Gastrocnemius medialis (tissue), 4 donors: ENCODE measurements at places on chromosomes 13 and 19. TPM values are rescaled to one million over a fixed set of nuclear protein-coding genes. Genes with fewer than 3 reads are reported as not detected.

The F7 gene
- total RNA-seq, result not detected

The ACP7 gene
- total RNA-seq, result not detected

DNA sequence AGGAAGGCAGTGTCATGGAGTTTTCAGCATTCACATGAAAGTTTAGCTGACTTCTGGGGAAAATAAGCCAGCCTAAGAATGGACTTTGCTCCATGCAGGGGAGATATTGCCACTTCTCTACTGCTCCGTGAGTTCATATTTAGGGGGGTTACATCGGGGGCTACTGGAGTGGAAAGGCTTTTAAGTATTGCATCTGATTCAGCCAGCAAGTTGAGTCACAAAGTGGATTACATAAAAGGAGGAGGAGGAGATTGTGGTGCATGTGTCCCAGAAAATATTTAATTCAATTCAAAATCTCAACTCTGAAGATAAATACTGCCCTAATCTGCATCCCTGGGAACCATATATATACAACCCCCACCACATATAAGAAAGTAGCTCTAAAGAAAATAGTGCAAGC is 617.2 kb downstream of the DCT start:
- no peak for DNase-seq

- DNase-seq, result no peak
Observed at GRCh38 chr19:10640361-10640760, 13.8 kb upstream of the ILF3 start.

DNA sequence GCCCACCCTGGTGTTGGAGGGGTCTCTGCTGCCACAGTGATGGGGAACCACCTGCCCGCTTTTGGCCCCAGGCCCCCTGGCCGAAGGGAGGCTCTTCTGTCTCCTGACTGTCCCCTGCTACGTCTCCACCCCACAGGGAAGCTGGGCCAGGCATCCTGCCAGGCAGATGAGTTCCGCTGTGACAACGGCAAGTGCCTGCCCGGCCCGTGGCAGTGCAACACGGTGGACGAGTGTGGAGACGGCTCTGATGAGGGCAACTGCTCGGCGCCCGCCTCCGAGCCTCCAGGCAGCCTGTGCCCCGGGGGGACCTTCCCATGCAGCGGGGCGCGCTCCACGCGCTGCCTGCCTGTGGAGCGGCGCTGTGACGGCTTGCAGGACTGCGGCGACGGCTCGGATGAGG is 11.0 kb downstream of the LRP3 start:
- DNase-seq, result no peak

DNA sequence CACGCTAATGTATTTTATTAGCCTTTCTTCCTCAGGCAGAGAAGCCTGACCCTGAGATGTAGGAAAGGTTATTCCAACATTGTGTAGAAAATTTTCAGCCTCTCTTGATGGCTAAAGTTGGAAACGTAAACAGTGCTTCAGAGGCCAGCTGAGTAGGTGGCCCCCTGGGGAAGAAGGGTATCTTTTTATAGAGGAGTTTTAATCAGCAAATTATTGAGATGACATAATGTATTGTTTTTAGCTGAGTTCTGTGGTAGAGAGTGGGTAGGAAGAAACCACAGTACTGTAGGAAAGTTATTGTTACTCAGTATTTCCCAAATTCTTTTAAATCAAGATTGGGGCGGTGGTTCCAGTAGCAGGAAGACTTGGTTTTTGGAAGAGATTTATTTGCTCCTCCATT is 268.8 kb downstream of the DLEU7 start:
- DNase-seq, result no peak

DNA sequence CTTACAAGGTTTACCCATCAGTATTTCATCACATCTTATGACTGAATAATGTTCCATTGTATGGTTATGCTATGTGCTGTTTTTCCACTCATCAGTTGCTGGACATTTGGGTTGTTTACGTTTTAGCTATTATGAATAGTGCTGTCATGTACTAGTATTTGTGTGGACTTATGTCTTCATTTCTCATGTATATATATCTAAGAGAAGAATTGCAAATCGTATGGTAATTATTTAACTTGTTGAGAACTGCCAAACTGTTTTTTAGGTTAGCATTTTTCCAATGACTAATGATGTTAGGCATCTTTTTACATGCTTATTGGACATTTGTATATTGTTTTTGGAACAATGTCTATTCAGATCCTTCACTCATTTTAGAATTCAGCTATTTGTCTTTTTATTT is 368.3 kb downstream of the LMO7 start:
- DNase-seq, result no peak
